ENCODE measurements at places on chromosomes 12 and 14.

DNA sequence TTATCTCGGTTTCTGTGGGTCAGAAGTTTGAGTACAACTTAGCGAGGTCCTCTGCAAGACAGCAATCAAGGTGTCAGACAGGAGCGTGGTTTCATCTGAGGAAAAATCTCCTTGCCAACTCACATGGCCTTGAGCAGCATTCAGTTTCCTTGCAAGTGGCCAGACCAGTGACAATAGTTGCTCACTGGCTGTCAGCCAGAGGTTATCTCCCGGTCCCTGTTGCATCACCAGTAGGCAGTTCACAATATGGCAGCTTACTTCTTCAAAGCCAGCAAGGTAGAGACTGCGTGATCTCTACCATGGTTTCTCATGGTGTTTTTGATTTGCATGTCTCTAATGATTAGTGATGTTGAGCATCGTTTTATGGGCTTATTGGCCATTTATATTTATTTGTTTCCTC lies 143.8 kb upstream of the DAAM1 start:
- DNase-seq, result no peak

- no peak for DNase-seq
These were observed 7.1 kb upstream of the CCDC60 start for GRCh38 chr12:119327471-119327870.

- no peak for DNase-seq
These were observed 87.7 kb upstream of the FOXN3 start for GRCh38 chr14:89504602-89505313.

DNA sequence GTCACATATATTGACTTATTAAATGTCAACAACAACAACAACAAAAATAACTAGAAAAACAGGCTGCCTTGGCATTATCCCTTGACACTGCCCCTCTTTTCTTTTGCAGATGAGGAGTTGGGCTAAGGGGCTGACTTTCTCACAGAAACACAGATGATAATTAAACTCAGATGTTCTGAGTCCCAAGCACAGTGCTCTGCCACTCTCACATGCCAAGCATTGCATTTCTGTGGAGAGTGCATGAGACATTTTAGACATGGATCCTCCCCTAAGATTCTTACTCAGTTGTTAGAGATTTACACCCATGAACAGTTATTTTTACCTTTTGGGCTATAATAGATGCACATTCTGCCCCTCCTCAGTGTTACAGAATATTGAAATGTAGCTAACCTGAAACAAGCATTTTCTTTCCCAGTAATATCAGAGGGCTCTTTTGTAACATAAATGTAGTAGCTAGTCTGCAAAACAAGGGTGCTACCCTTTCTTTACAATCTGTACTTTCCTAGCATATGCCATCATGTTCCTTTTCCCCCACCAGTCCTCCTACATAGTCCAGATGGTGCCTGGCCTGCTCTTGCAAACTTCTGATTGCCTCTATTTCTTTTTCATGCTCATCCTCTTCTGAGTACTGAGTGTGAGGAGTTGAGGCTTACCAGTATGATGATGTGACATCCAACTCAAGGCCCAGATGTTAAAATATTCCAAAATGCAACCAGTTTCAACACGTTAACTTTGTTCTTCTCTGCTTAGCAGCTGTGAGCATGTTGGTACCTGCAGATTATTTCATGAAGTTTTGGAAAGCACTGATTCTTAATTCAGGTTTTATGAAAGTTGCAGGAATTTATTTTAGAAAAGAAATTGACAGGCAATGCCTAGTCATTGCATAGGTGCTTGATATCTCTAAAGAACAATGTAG lies 125.0 kb upstream of the ATP2B1 start:
- no peak for DNase-seq

DNA sequence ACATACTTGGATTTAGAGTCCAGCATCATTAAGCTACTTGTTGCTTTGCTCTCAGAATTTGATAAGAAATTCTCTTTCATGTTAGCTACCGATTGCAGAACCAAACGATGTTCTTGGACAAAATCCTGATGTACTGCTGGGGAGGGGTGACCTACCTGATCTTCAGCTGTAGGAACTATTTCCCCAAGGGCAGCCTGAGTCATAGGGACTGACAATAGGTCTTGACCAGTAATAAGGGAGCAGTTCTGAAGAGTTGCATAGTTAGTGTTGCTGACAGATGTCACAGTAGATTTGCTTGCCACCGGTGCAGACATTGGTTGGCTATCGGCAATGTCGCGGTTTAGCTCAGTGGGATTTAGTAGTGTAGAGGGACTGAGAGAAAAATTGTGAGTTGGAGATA lies 10.6 kb downstream of the SIX4 start:
- DNase-seq, result no peak

- DNase-seq, result no peak
These were observed 2.9 kb downstream of the GLIPR1 start for GRCh38 chr12:75483431-75483830.

- DNase-seq, result no peak
These were observed 229.0 kb downstream of the SLC41A2 start for GRCh38 chr12:104729091-104729490.

DNA sequence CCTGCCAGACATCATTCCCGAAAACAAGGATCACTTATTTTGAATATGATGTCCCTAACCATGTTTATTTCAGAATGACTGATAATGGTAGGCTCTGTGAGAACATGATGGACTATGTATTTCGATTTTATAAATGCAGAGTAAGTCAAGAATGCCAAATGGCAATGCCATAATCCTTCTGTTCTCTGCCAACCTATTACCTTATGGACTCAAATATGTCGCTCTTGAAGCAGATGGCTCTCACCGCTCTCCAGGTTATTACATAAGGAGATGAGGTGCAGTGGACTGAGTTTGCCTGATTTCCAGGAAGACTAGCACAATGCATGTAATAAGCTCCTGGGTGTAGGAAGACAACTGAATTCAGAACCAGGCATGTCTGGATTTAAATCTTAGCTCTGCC lies 227.2 kb downstream of the BTG1 start:
- no peak for DNase-seq

- DNase-seq, result no peak
These were observed 36.0 kb downstream of the SCARB1 start for GRCh38 chr12:124827588-124828184.
